ENCODE measurements at places on chromosomes 13 and 19.
A peak's percentile ranks its signal among the peaks of the same experiment; 100 is the strongest.

DNA sequence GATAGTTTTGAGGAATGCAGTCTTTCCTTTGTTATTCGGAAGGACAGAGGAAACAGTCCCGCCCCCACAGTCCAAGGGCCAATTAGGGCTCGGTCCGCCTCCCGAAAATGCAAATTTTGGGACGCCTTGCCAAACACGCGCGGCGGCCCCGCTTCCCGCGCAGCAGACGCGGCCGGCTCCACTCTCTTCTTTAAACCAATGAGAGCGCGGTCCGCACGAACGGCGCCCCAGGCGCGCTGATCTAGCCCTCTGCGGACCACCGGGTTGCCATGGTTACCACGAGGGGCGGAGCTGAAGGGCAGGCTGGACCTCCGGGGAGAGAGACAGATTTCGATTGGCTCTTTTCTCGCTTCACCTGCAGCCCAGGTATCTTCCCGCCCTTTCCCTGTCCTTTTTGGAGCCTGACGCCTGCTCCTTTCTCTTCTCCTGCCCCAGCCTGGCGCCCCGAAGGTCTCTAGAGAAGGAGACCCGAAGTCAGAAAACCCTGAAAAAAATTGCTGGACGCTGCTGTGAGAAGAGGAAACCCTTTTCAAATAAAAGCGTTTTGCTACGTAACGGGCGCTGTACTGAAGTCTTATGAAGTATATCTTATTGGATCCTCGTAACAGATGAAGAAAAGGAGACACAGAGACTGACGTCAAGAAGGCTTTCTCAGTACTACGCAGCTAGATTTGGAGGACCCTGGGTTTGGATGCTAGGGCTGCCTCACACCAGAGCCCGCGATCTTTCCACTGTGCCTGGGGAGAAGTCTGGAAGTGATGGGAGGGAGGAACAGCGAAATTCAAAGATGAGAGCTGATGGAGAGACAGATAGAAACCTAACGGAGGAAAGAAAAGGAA is 2.0 kb downstream of the PTH2 start:
- DNase-seq, result peak; percentile 62

DNA sequence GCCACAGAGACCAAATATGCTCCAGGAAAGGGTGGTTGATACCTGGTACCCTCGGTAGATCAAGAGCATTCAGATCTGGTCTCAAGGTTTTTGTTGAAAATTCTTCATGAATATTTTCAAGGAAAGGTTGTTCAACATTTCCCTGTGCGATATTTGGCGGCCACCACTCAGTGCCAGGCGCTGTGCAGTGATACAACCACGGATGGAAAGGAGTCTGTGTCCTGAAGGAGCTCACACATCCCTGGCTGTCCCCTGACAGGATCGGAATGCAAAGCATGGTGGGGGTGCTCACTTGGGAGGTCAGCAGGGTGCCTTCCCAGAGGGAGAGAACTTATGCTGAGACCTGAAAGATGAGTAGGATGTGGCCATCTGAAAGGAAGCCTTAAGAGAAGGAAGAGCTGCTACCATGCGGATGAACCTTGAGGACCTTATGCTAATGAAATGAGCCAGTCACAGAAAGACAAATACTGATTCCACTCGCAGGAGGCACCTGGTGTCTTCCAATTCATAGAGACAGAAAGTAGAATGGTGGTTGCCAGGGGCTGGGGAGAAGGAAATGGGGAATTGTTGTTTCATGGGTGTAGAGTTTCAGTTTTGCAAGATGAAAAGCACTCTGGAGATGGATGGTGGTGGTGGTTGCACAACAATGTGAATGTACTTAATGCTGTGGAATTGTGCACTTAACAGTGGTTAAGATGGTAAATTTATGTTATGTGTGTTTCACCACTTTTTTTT is 41.6 kb downstream of the HSPH1 start:
- DNase-seq, result peak; percentile 85

GRCh38 chr13:99015606-99016490 is 38.0 kb upstream of the DOCK9 start:
- no peak for DNase-seq

- DNase-seq, result no peak
These were observed 3.4 kb upstream of the SIGLEC9 start for GRCh38 chr19:51121257-51121656.

DNA sequence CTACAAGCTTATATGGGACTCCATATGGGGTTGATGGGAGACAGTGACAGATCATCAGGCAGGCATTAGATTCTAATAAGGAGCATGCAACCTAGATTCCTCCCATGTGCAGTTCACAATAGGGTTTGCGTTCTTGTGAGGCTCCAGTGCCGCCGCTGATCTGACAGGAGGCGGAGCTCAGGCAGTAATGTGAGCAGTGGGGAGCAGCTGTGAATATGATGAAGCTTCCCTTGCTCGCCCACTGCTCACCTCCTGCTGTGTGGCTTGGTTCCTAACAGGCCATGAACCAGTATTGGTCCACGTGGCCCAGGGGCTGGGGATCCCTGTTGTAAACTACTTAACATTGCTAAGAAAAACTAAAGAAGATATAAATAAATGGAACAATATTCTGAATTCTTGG is 378.4 kb downstream of the KCNRG start:
- DNase-seq, result no peak

DNA sequence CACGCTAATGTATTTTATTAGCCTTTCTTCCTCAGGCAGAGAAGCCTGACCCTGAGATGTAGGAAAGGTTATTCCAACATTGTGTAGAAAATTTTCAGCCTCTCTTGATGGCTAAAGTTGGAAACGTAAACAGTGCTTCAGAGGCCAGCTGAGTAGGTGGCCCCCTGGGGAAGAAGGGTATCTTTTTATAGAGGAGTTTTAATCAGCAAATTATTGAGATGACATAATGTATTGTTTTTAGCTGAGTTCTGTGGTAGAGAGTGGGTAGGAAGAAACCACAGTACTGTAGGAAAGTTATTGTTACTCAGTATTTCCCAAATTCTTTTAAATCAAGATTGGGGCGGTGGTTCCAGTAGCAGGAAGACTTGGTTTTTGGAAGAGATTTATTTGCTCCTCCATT is 268.8 kb downstream of the DLEU7 start:
- DNase-seq, result no peak

- peak; percentile 96 for DNase-seq
These were observed at the start of gene ZNF765 for GRCh38 chr19:53394974-53395839. ZNF765 (plus strand) TSS chr19:53395149; CDS start chr19:53398016, 2,867 bp downstream.

- DNase-seq, result peak; percentile 31
These were observed 270.5 kb downstream of the GPC6 start for GRCh38 chr13:93496985-93497673.

DNA sequence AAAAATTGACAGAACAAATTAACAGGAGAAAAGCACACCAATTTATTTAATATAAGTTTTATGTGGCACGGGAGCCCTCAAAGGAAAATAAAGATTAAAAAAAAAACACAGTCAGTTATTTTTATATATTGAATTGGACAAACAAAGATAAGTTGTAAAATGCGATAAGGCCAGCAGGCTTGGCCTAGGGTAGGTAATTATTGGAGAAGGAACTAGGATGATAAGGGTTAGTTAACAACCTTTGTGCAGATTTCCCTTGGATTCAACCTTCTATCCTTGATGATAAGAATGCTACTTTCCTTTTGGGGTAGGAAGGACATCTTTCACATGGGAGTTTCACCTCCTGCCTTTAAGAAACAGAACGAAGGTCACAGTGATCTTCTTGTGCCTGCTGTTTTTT is 252.8 kb downstream of the SHISA2 start:
- no peak for DNase-seq

DNA sequence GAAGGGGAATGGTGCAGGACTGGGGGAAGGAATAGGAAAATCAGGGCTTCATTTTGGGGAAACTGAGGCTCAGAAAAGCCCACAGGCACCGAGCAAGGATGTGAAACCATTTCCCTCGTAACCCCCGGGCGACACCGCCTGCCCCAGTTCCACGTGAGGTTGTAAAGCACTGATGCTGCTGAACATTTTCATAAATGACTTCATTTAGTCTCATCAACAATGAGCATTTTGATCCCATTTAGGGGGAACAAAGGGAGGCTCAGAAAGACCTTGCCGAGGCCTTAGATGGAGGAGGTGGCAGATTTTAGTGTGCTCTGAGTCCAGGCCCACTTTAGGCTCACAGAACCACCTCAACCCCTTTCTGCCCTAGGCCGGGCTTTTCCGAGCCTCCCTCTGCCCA is 20.5 kb upstream of the FBXO27 start:
- no peak for DNase-seq

GRCh38 chr13:64471916-64472315 is 2758.2 kb downstream of the PCDH9 start:
- DNase-seq, result peak; percentile 58

DNA sequence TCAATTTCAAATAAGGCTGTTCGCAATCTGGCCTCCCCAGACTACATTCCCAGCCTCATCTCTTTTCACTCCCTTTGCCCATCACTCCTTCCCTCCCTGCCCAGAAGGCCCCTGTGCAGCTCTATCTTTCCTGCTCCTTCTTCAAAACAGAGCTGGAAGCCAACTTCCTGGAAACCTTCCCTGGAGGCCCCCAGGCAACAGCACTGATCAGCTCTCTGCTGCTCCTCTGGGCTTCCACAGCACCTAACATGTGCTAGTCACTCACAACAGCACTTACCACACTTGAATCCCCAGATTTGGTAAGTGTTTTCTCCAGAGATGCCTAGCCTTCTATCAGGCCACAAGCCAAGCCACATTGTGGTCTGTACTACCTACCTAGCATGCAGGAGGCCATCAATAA is 9.5 kb downstream of the SMAD9 start:
- DNase-seq, result no peak

- no peak for DNase-seq
These were observed 33.9 kb downstream of the ATP11A start for GRCh38 chr13:112723771-112724170.

- DNase-seq, result peak; percentile 29
These were observed 529.4 kb upstream of the HTR2A start for GRCh38 chr13:47426126-47426849.

DNA sequence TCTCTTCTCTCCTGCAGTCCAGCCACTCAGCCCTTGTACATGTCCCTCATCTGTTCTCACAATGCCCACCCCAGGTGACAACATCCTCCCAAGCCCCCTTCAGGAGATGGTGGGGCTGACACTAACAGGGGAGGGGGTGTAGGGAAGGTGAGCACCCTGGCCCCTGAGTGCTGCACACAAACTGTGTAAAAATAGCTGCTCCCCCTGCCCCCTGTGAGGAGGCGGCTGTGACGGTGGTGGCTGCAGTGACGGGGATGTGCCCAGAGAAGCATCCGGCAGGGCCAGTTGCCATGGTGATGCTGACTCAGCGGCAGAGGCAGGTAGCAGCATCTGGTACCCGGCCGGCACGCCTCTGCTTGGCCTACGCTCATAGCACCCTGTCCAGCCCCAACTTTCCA is 13.0 kb upstream of the JUND start:
- peak; percentile 89 for DNase-seq

DNA sequence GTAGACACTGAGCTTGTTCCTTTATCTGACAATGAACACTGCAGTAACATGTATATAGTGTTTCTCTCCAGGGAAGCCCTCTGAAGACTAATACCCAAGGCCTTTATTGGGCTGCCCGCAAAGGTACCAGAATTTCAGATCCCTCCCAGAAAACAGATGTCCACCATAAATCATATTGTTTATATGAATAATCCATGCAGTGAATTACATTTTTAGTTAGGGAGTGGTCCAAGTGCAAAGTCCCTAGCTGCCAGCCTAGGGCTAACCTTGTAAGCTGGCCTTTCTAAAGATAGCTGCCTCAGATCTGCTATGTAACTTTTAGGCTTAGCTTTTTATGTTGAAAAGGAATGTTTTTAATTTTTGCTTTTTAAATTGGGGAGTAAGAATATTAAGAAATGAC is 44.7 kb downstream of the TDRD3 start:
- no peak for DNase-seq

GRCh38 chr13:52950436-52950956 is 78.1 kb upstream of the OLFM4 start:
- no peak for DNase-seq

GRCh38 chr19:14072535-14073260 is at the start of gene MISP3:
MISP3 (plus strand) TSS chr19:14072786; CDS start chr19:14073310, 524 bp downstream.
- peak; percentile 91 for DNase-seq

- no peak for DNase-seq
These were observed 29.1 kb downstream of the ATP12A start for GRCh38 chr13:24709186-24709913.
